ENCODE measurements at places on chromosomes 11 and 22. TPM values are rescaled to one million over a fixed set of nuclear protein-coding genes. Genes with fewer than 3 reads are reported as not detected.

DNA sequence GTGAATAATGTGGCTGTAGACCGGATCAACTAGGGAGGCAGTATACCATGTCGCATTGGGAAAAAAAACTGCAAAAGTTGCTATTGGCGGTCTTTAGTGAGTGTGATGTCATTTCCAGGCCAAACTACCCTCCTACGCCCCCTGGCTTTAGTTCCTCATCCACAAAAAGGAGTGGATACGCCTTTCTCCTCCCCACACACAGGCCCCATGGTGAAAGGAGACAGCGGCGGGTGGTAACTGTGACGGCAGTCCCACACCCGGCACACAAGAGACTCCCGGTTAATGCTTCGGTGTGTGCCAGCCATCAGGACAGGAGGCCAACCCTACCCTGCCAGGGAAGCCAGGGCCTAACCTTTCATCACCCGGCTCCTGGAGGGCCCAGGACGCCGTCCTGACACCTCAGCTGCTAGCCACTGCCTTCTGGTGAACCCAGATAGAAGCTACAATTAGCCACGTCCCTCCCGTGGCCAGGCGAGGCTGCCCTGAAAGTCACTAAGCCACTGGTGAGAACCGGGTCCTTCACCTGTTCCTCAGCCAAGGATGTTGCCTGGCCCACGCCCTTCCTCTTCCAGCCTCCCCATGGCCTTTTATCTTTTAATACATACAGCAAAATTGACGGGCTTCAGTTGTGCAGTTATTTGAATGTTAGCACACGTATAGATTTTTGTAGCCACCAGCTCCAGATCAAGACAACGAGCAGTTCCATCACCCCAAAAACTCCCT, 10.8 kb downstream of the TP53I11 start:
- DNase-seq = peak; percentile 46

DNA sequence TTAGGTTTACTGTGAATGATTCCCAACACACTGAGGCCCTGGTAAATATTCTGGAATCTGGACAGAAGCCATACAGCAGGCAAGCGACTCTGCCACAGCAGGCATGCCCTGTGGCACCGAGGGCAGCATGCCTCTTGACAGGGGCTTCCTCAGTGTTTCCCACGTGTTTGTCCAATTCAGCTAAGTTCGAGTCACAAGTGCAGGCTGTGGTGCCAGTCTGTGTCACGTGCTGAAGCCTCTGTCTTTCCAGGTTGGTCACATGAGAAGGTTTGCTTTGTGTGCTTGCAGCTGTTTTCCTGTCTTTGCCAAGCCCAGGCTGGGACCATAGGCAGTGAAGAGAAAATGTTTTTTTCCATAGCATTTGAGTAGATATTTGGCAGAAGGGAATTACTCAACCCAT, 2.4 kb upstream of the PPFIBP2 start:
- peak; percentile 63 for DNase-seq

The NXPE2 gene
- 0.22 TPM for total RNA-seq

DNA sequence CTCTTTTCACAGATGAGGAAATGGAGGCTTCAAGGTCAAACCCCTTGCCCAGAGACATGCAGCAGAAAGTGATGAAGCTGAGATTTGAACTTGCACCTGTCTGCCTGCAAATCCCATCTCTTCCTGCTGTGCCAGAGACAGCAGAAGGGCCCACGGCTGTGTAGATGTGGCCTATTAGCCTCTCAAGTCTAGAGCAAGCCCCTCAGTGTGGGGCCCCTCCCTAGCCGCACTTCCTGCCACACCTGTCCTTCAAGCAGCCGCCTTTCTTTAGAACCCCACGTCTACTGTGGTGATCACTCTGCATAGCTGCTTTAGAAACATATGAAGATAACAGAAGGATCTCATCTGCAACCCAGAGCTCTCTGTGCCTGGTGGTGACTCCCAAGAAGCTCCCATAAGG, 41.2 kb upstream of the JAM3 start:
- DNase-seq = no peak

GRCh38 chr22:46402505-46402904, 67.0 kb downstream of the TRMU start:
- DNase-seq = no peak

The PRAME gene
- total RNA-seq = not detected

GRCh38 chr11:79039122-79039521, 401.7 kb downstream of the TENM4 start:
- no peak for DNase-seq

The FAM180B gene
- total RNA-seq = 0.22 TPM

The GPR83 gene
- 0.25 TPM for total RNA-seq

- DNase-seq = no peak
Measured at GRCh38 chr11:68652683-68653156, 31.6 kb upstream of the GAL start.

DNA sequence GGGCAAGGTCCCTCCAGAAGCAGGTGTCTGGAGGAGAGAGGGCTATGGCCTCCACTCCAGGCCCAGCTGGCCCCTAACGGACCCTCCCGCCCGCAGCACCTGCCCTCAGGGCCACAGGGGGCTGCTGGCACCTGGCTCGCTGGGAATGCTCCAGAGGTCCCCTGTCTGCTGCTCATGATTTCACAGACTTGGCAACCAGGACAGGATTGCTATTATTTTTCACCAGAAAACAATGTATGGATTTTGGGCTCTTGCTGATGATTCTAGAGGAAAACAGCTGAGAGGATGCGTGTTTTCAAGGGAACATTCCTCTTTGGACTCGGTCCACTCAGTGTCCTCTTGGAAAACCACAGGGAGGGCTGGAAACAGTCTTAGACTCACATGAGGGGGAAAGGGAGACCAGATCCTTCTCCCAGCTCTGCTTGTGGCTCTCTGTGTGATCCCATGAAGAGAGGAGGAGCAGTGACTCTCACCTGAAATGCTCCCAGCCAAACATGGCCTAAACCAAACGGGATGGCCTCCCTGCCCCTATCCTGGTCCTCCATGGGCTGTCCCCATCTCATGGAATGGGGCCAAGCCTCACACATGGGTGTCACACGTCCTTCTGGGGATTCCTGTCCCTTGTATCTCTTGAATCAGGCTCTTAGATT, 15.8 kb downstream of the MYEOV start:
- DNase-seq = no peak

- no peak for DNase-seq
Measured at GRCh38 chr11:95293116-95293515, 62.1 kb upstream of the SESN3 start.

The OR51B4 gene
- not detected for total RNA-seq

GRCh38 chr11:9379041-9379440, 5.4 kb upstream of the IPO7 start:
- DNase-seq = no peak

DNA sequence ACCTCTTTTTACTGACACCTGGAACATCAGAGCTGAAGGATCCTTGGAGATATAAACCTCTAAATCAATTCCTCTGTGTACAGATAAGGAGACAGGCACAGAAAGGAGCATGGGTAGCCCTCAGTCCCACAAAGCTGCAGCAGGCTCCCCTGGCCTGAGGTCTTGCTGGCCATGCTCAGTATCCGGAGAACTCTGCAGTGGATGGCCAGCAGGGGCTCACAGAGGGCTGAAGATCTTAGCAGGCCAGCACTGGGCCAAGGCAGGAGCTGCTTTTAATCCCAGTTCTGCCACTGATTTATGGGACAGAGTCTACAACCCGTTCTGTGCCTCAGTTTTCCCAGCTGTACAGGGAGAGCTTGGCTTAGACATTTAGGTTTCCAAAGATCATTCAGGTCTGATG, 52.6 kb upstream of the LRRC32 start:
- DNase-seq = no peak

The MYRF gene
- 0.14 TPM for total RNA-seq

DNA sequence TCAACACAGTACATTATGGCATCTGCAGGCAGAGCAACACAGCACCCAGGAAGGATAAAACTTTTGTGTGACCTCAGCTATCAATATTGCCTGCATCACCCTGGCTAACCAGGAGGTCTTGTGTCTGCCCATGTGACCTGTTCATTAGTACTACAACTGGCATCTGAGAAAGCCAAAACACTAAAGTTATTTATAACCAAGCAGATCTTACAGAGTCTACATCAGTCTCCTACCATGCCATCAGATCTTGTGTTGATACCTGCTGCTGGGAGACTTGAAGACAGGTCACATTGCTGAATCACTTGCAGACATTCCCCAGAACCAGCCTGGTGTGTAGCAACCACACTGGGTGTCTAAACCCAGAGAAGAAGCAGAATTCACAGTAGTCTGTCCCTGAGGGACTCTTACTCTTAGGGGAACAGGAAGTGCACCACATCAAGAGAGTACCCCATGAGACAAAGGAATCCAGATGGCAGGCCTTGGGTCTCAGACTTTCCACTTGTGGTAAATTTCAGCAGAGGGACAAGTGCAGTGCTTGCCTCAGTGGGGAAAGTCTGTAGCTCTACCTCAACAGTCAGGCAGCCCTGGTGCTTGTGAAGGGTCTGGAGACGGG, 7.0 kb downstream of the OR9G1 start:
- DNase-seq = no peak

The SMIM35 gene
- not detected for total RNA-seq

- no peak for DNase-seq
Measured at GRCh38 chr22:39314251-39314971, 5.0 kb downstream of the RPL3 start.

- DNase-seq = no peak
Measured at GRCh38 chr22:16721961-16722360, 103.2 kb downstream of the XKR3 start.

- DNase-seq = no peak
Measured at GRCh38 chr11:83374311-83374710, 88.1 kb upstream of the CCDC90B start.
